ENCODE measurements at places on chromosomes 7 and 10.
A peak's percentile ranks its signal among the peaks of the same experiment; 100 is the strongest.

GRCh38 chr7:87709258-87709657 is 81.1 kb downstream of the RUNDC3B start:
- peak; percentile 42 for DNase-seq

- DNase-seq: no peak
Measured at GRCh38 chr10:132292287-132293200, 15.2 kb downstream of the STK32C start.

DNA sequence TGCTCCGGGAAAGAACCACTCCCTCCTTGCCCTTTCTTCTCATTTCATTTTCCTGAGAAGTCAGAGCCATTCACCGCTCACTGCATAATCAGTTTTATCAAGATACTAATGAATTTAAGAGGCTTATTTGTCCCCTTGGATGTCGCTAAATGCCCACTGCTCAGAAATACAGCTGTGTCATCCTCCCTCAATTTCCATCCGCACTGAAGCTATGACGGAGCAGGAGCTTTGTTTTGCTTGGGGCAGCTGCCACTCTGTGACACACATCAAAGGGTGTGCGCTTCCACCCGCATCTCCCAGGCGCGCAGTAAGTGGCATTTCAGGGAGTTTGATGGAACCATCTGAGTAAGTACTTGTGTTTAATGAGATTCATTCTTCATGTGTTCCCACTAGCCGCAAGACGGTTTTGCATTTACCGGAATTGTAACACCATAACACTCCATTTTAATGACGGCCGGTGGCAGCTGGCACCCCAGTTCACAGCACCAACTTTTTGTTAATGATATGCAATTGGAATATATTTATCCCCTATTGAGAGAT is 103.8 kb upstream of the PARD3 start:
- DNase-seq: no peak

GRCh38 chr7:143376396-143376795 is 4.7 kb upstream of the ZYX start:
- DNase-seq: no peak

- DNase-seq: no peak
Measured at GRCh38 chr7:18835001-18835690, 282.3 kb downstream of the TWIST1 start.

DNA sequence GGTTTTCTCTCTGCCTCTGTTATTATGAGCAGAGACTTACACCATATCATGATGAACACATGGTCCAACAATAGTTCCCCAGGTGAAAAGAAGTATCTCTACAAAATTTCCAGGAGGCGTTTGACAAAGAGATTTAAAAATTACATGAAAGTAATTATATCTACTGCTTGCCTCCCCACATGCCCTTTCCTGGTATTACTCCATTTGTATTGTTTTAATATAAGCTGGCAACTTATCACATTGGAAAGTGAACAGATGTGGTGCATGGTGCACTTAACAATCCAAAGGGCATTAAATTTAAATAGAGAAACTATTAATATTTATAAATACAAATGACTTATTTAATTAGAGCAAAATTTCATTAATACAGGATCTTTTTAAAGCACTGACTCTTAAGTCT is 638.2 kb downstream of the ANKRD7 start:
- no peak for DNase-seq

DNA sequence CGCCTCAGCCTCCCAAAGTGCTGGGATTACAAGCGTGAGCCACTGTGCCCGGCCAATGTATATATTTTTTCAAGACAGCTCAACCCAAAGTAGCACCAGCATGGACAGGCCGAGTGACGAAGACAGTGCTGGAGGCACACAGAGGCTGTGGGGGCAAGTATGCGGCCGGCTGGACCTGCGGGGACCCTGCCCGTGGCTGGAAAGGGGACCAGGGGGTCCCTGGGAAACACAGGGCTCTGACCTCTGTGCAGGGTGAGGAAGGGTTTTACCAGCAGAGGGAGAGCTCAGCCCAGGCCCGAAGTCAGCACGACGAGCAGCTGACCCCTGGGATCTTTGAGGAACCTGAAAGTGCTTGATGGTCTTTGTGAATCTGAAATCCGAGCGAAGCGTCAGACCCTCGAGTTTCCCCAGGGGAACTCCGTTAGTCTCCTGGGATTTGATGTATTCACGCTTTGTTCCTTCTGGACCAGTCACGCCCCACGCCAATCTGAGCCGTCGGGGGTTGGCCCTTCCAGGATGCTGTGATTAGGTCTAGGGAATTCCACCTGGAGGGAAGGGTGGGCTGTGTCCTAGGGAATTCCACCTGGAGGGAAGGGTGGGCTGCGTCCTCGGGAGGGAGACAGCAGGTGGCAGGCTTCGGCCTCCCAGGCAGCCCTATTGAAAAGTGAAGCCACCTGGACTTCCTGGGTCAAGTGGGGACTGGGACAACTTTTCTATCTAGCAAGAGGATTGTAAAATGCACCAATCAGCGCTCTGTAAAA is 10.9 kb upstream of the ZFAND2A start:
- DNase-seq: no peak

- no peak for DNase-seq
Measured at GRCh38 chr10:133203652-133204195, 26.3 kb upstream of the UTF1 start.

GRCh38 chr7:26918241-26918640 is 53.9 kb upstream of the SKAP2 start:
- no peak for DNase-seq

- no peak for DNase-seq
Measured at GRCh38 chr10:86967481-86967941, 771 bp upstream of the ADIRF start.

DNA sequence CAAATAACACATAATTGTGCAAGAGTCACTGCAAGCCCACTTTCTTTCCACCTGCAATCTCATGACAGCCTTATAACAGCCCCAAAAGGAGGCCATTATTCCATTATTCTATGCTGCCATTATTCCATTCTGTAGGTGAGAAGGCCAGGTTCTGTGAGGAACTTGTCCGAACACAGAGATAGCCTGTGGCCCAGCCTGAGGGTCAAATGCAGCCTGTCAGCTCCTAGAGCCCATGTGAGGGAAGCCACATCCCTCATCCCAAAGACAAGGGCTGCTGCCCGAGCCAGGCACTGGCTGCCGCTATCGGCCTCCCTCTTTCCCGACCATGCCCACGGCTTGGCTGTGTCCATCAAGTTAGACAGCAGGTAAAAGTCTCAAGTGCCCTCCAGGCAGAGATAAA is 24.1 kb upstream of the C10orf71 start:
- no peak for DNase-seq

- no peak for DNase-seq
Measured at GRCh38 chr10:103576076-103576471, 82.6 kb downstream of the NEURL1 start.

DNA sequence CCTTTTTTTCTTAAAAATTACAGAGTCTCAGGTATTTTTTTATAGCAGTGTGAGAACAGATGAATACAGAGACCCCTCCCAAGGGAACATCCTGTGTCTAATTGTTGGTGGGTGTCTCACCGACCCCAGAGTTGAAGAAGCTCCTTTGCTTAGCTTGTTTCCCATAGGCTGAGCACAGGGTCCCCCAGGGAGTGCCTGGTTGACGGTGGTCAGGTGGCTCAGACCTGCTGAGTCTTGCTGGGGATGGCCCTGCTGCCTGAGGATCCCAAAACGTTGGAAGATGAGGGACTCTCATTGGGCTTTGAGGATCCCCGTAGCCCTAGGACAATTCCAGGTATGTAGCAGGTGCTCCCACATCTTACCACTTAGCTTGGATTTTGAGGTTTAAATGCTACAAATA is 19.5 kb downstream of the SCART1 start:
- DNase-seq: no peak

GRCh38 chr7:36281945-36282717 is 107.5 kb upstream of the ANLN start:
- no peak for DNase-seq

GRCh38 chr7:8913682-8914081 is 480.3 kb downstream of the NXPH1 start:
- no peak for DNase-seq

DNA sequence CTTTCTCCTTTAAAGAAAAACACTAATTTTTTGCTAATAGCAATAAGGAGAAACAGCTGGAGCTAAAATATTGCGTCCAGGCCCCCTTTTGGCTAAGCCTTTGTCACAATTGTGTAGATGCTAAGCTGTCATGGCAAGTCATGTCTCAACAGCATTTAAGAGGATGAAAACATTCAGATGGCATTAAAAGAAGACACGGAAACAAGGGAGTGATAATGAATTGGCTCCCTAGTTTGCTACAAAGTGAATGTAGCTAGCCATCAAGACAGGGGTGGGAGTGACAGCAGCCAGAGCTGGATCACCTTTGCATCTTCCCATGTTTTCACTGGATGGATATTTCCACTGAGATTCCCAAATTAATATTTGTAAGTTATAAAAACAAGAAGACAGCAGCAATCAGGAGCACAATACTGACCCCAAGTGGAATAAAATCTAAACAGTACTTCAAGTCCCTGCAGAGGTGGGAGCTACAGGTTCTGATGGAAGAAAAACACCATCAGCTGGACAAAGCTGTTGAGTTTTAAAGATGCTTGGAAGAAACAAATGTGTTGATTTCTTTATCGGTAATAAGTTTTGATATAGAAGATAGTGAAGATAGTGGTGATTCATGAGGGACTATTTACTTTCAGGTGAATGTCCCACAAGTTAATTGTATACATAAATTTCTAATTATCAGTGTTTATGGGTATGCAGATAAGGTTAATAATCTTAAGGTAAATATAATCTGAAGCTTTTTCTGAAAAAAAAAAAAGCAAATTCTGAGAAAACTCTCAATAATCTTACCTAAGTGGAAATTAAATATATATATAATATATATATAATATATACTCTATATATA is 129.4 kb downstream of the SLC16A9 start:
- peak; percentile 33 for DNase-seq

- no peak for DNase-seq
Measured at GRCh38 chr10:20369863-20370736, 527.0 kb downstream of the NEBL start.

DNA sequence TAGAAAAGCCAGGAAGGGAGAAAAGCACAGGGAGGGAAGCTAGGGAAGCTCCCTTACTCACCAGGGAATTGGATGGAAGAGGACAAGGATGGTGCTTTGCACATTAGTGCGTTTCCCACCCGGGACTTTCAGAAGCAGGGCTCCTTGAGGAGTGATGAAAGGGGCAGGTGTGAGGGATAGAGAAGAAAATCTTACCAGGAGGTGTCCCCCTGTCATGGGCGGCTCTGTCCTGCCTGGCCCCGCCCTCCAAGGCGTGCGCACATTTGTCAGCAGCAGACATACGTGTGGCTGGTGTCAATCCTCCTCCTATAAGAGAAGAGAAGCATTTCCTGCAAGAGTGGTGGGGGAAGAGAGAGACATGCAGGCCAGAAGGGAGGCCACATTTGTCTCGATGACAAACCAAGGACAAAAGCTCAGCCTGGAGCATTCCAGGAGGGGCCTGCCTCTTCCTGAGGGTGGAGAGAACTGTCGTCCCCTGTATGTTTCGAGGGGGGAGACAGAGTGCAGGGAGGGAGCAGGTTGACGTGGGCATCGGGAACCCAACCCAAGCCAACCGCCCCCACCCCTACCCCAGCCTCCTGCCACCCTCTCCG is 47.4 kb upstream of the COMTD1 start:
- DNase-seq: peak; percentile 45

DNA sequence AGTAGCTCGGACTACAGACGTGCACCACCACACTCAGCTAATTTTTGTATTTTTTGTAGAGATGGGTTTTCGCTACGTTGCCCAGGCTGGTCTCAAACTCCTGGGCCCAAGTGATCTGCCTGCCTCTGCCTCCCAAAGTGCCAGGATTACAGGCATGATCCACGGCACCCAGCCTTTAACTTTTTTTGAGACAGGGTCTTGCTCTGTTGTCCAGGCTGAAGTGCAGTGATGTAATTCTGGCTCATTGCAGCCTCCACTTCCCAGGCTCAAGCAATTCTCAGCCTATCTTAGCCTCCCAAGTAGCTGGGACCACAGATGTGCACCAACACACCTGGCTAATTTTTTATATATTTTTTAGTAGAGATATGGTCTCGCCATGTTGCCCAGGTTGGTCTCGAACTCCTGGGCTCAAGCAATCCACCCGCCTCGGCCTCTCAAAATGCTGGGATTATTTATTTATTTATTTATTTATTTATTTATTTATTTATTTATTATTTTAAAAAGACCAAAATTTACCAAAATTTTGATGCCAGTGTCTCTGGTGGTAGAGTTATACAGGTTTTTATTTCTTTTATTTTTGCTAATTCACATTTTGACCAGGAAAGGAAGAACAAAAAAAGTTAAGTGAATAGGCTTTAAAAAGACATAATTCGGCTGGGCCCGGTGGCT is 25.0 kb upstream of the ATP6V0A4 start:
- DNase-seq: no peak

- DNase-seq: no peak
Measured at GRCh38 chr7:107951896-107952295, 51.1 kb downstream of the LAMB1 start.

DNA sequence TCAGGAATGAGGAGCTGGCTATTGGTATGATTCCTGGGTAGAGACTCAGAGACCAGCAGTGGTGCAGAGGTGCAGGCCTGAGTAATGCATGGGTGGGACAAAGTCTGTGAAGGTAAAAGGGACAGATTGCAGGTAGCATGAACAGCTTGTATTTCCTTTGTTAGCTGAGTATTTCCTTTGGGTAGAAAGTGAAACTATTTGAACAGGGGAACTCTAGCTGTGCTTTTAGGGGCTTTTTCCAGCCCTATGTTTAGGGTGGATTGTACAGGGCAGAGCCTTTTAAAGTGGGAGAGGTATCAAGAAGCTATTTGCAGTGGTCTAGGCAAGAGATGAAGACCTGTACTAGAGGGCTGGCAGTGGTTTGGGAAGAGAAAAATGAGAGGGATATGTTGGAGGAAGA is 739.9 kb downstream of the REEP3 start:
- DNase-seq: no peak

DNA sequence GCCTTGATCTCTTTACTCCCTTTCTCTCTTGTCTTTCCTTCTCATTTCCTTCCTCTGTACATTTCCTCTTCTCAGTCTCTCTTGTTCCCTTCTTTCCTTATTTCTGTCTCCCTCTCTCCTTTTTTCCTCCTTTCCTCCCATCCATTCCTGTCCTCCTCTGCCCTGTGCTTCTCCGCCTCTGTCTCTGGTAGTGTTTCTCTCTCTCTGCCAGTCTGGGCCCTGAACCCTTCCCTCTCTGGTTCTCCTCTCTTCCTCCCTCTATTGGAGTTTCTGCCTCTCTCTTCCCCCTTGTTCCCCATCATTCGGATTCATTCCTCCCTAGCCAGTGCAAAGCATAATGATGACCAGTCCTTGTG is 13.2 kb upstream of the PAX2 start:
- no peak for DNase-seq

DNA sequence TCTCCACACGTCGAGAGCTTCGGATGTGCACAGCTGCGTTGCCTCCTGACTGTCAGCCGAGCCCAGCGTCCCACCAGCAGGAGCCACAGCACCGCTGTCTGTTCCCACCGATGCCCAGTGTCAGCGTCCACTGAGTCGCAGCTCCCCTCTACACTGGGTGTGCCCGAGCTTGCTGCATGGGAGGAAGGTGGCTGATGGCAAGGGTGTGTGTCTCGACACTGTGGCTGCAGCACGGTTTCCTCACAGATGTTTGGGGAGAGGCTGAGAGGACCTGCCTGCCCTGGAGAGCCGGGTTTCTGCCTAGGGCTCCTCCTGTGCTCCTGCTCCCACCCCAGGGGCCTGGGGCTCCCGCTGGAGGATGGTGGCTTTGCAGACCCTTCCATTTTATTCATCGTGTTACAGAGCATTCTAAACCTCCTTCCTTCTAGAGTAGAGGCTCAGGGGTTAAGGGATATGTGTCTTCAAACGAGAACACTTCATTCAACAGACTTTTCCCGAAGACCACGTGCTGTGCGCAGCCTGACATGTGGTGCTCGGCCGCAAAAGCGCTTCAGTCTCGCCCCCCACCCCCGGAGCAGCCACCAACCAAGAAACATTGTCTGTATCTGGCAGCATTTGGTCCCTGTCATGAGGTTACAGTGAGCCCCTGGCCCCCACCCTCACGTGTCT is 384.8 kb downstream of the DNAJB6 start:
- no peak for DNase-seq

All from neural progenitor cell (in vitro differentiated cells).